ENCODE measurements at places on chromosomes 2 and 18.

DNA sequence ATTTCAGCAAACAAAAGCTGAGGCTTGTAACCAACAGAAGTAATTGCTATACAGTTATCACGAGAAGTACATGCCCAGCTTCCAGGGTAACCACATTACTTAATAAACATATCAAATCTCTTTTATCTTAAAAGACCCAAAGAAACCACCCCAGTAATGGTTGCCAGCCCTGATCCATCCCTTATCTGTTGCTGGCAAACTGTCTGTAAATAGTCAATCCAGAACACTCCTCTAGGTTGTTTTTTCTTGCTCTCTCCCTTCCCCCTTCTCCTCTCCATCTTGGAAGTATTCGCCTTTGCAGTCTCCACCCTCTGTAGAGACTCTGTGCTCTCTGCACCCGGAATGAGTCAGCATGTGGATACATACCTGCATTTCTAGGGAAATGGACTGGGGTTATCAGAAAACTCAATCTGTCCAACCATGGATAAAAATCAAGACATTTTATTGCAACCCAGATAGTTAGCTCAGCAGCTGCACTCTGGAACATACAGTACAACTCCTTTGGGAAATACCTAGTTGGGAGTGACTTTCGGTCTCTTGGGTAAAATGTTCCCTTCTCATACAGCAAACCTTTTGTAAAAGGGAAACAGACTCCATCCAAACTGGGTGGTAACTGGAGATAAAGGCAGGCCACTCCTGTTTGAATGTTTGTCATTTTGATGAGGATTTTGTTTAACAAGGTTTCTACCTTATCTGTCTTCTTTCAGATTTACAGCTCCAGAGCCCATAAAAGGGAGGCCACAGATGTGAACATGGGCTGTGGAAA, 123.5 kb upstream of the FOSL2 start:
- no peak for DNase-seq

DNA sequence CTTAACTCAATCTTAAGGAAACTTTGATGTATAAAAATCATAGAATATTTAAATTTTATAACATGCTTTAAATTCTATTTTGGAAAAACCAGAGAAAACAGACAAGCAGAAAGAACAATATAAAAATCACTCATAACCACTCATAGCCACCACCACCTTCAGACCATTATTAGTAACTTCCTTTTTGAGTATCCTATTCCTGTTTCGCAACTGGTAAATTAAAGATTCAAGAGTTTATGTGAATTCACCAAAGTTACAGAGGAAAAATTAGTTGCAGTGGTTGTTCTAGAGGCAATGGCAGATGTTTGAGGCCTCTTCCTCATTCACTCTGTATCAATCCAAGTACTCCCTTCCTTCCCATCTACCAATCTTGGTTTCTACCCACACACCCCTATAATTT, 49.3 kb upstream of the PROKR1 start:
- no peak for DNase-seq

DNA sequence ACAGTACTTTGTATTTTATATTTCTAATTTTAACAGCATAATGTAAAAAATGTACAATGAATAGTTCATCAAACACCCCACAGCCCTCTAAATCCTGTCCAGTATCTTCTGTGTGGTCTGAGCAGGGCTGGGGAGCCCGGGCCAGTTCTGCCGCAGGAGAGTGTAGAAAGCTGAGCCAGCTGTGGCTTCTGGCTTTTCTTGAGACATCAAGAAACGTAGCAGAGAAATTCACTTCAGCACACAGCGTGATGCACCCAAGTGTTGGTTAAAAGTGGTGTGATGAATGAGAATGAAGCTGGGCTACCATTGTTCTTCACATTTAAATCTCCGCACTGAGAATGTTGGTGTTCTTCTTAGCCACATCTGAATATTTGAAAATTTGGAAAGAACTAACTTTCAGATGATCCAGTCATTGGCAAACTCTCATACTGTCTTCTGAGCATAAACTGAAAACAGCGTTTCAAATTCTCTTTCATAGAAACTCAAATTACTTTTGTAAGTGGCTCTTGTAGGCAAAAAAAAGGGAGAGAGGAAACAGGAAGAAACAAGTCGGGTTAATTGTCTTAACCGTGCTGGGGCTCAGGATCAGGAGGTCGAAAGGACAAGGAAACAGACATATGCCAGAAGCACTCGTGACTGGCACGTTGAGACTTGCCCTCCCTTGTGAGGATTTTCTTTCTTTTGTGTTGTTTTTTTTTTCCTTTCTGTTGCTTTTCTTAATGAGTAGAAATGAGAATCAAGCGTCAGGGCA, 23.4 kb upstream of the TMEM87B start:
- DNase-seq = no peak

DNA sequence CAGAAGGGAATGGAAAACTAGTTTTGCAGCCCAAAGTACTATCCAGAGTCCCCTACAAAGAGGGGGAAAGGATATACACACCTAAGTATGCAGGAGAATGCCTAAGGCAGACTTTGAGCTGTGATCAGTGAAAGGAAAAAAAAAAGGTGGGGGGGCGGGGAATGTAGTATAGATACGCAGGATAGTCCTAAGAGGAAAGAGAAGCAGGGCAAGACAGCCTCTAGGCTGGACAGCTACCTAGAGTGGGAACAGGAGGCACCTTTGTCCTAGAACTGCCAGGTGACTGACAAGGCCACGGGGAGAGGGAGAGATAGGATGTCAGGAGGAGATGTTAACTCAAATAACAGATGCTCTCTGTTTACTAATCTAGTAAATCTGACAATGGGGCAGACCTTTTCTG, 6.0 kb downstream of the REEP1 start:
- DNase-seq = no peak

DNA sequence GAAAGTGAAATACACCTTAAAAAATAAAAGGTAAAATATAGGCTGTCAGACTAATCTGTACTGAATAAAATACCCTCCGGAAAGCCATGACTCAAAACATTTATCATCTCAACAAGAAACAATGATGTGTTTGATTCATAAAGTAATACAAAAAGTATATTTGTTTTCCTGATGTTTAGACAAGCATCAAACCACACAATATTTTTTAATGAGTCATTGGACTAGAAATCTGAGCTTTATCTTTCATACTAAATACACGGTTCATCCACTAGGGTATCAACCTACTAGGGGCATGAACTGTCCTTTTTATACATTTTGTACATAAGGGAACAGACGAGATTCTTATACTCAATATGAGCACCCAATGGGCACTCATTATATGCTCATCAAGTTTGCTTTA, 31.3 kb downstream of the CD226 start:
- no peak for DNase-seq

DNA sequence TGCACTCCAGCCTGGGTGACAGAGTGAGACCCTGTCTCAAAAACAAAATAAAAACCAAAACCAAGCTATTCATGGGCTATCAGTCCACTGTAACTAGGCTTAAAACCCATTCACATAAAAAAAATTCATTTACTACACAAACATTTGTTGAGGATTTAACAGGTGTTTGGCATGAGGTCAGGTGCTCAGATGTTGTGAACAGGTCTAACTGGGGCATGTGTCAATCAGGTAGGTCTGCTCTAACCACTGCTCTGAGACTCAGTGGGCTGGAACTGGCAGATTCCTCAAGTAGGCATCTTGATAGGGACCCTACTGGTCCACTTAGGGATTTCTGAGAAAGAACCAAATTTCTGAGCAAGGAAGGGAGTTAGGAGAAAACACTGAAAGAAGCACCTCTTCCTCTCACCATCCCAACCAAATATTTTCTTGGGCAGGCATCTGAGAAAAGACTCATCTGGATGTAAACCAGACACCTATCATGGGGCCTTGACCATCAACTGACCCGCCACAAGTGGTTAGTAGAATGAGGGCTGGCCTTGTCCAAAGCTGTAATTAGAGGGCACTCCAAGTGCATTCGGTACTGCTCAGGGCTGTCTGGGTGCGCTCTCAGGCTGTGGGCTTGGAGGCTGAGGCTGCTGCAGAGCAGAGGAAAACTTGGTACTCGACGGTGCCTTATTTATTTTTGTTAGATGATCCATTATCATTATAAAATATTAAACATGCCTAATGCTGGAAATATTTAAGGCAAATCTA, 33.9 kb downstream of the WIPF1 start:
- DNase-seq = no peak

DNA sequence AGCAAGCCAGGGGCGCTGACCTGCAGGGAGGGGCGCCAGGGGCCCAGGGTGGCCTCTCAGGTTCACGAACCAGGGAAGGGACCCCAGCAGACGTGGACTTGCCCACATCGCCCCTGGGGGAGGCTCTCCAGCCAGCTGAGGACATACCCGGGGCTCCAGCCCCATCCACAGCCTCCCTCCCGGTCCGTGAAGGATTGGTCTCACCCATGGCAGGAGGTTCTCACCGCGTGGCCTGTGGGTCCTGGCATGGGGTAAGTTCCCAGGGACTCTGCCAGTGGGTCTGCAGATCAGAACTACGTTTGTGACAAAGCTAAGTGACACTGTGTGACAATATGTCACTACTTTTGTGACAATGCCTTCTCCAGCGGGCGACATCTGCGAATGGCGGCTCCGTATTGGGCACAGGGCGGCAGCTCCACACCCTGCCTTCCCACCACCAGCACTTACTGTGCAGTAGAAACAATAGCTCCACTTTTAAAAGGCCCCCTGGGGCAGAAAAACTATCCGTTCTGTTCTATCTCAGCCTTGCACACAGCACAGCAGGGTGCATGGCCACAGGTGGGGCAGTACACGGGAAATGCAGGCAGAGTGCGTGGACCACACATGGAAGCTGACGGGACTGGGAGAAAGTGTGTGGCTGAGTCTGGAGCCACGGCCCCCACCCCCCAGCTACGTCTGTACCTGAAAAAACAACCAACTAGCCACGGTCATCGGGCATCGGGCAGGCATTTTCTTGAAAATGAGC, 65.2 kb upstream of the CTDP1 start:
- DNase-seq = no peak

DNA sequence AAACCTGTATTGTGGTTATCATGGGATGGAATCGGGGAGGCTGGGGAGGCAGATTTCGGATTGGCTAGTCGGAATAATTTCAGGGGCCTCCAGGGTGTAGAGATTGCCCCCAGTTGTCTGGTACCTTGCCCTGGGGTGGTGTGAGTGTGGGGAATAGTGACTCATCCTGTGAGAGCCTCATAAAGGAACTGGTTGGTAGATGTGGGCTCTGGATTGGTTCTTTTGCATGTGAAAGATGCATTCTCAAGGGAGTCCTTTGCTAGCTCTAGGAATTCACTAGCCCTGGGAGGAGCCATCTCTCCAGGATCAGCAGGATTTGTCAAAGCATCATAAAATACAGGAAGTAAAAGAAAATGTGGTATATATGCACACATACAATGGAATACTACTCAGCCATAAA, 331.6 kb downstream of the SETBP1 start:
- no peak for DNase-seq

DNA sequence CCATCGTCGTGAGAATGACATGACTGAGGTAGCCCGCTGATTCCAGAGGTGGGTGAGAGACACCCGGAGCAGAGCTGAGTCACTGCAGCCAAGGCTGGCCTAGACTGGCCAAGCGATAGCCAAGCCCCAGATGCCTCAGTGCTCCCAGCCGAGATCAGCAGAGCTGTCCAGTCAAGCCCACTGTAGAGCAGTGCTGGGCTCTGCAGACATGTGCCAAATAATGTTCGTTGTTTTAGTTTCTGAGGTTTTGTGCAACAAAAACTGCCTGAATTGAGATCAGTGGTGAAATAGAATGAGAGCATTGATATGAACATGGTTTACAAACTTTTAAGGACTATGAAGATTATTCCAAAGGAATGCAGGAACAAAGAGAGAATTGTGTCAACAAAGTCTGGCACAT, 42.1 kb downstream of the INSIG2 start:
- DNase-seq = no peak

GRCh38 chr2:119402645-119403560, 28.8 kb upstream of the TMEM37 start:
- no peak for DNase-seq

DNA sequence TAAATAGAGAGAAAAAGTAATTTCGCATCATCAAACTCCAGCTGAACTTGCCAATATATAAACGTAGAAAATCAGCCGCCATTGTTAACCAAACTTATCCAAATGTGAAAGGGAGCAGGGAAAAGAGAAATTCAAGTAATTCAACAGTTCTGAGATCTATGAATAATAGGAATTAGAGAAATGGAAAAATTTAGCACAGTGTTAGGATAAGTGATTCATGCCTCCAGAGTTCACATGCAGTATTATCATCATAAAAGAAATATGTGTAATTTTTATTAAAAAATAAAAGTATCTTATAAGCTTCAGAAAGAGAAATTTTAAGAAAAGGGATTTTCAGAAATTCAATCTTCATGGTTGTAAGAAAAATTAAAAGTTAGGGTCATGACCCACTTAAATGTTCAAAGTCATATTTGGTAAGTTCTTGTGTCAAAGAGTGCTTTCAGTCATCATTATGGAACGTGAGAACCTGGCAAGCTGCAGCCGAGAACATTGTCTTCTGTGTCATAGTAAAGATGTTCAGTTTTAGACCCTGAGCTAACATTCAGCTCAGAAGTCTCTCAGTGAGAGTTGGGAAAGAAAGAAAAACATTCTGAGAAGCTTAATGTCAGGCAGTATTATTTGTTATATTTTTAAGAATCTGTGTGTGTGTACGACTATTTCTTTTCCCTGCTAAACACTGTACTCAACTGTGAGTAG, 414.3 kb upstream of the RGPD4 start:
- DNase-seq = no peak

DNA sequence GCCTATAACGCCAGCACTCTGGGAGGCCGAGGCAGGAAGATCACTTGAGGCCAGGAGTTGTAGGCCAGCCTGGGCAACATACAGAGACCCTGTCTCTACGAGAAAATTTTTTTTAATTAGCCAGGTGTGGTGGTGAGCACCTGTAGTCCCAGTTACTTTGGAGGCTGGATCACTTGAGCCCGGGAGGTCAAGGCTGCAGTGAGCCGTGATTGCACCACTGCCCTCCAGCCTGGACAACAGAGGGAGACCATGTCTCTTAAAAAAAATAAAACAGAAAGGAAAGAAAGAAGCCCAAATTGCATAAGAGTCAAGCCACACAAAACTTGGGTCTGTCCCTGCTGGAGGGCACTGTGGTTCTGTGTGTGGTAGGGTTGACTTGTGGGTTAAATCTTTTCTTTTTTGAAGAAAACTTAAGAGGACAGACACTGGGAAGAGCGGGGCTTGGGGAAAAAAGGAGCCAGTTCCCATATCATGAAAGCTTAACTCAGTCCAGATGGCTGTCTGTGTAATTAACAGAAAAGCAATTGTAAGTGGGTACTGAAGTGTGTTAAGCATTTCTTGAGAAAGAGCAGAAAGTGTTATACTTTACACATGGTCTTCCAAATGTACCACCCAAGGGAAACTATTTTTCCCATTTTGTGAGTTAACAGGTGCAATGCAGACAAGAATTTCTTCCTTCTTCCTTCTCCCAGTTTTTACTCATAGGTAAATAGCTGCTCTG, 115.1 kb downstream of the ALPK2 start:
- DNase-seq = no peak

DNA sequence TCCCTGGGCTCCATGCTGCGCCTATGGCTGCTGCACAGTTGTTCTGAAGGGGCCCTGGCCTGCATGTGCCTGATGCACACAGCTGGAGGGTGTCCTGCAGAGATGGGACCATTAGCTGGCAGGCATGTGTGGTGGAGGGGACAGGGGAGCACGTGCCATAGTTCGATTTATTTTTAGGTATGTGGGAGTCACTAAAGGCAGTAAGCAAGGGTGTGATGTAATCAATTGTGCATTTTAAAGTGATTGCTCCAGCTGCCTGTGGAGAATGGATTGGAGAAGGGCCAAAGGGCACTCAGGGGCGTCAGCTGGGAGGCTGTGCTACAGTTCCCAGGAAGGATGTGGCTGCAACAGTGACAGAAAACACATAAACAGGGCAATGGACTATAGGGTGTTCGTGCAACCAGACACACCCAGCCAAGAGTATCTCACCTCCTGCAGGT, 205.1 kb downstream of the ARL4C start:
- peak; percentile 15 for DNase-seq

- no peak for DNase-seq
Measured at GRCh38 chr18:46009125-46009840, 42.2 kb upstream of the EPG5 start.
